NCI-H2227 treated with DMSO at 0.1 percent for 48 hours (cell line): ENCODE measurements at places on chromosomes 7 and 10.
A peak's percentile ranks its signal among the peaks of the same experiment; 100 is the strongest.

- no peak for DNase-seq
Observed at GRCh38 chr10:75400771-75401568, 594 bp downstream of the ZNF503 start.

- DNase-seq, result no peak
Observed at GRCh38 chr10:124629415-124629814, 114.8 kb downstream of the FAM53B start.

- DNase-seq, result peak; percentile 33
Observed at GRCh38 chr10:97771055-97771891, 526 bp downstream of the SFRP5 start.

GRCh38 chr7:114534953-114535352 is 120.3 kb downstream of the FOXP2 start:
- no peak for DNase-seq

- DNase-seq, result no peak
Observed at GRCh38 chr7:66140924-66141323, 26.3 kb downstream of the CRCP start.

DNA sequence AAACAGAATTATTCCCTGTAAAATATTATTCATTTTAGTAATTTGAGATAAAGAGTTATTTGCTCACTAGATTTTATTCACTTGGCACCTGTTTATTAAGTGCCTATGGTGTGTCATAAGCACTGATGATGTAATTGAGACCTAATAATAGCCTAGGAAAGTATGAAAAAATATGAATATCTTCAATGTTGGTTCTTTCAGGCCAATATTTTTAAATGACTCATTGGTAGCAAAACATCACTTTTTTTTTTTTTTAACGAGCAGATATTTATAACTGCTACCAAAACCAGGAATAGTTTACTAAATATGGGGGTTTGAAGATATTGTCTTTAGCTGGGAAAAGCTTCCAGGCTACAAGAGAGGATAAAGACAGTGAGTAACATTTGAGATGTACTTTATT is 228.0 kb downstream of the PRKG1 start:
- no peak for DNase-seq

DNA sequence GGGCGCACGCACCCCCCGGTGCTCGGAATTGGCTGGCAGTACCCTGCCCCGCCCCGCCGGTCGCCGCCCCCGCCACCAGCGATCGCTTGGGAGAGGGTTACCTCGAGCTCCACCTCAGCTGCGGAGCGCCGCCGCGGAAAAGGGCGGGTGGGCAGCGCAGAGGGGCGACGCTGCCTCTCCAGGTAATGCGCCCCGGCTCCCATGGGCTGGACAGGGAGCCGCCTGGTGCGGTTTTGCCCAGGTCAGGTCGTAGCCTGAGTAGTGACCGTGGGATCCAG is 1.3 kb downstream of the PFKFB3 start:
- DNase-seq, result no peak
